Tongue (tissue), 3 donors: ENCODE measurements at places on chromosomes 5 and 9. TPM values are rescaled to one million over a fixed set of nuclear protein-coding genes. Genes with fewer than 3 reads are reported as not detected.
A peak's percentile ranks its signal among the peaks of the same experiment; 100 is the strongest.

The C1QTNF2 gene
- 27.8 TPM for total RNA-seq

The PCDHB8 gene
- total RNA-seq: 2.3 TPM

The GDNF gene
- 4.0 TPM for total RNA-seq

The ANKRD20A1 gene
- not detected for total RNA-seq

The SOX30 gene
- 0.10 TPM for total RNA-seq

The KIF4B gene
- total RNA-seq: 0.10 TPM

- DNase-seq: peak; percentile 9
Measured at GRCh38 chr5:101532430-101532829, 629.3 kb upstream of the ST8SIA4 start.

DNA sequence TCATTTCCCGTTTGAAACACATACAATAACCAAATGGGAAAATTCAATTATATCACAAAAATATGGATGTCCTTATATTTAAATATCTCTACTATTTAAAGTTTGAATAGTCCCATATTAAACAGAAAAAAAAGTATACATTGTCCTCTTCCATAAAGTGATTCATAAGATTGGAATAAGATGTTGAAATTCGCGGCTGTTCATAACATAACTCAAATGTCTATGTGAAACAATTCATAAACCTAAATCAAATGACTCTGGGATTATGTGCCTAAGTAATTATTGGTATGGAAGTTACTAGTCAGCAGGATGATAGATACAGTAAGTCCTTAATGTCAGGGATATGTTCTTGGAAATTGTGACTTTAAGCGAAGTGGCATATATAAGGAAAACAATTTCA, 3.9 kb upstream of the EFNA5 start:
- no peak for DNase-seq

GRCh38 chr9:101018467-101018866, 10.1 kb upstream of the PLPPR1 start:
- DNase-seq: peak; percentile 92

GRCh38 chr9:129221233-129221632, 43.2 kb upstream of the IER5L start:
- DNase-seq: no peak

- DNase-seq: peak; percentile 78
Measured at GRCh38 chr9:121686930-121687541, 35.6 kb downstream of the DAB2IP start.

DNA sequence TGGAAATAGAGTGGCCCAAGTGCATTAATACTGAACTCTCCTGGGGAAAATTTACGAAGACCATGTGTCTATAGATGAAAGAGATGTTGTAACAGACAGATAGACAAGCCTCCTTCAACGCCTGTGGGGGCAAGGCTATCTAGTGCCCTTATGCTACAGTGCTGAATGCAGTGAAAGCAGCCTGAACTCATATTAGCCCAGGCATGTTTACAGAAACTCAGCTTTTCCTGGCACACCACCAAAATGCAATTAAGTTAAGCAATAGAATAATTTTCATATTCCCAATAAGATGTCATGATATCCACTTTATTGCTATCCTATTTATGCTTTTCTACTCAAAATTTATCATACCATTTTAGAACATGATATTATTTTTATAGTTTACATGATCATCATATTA, 277.0 kb downstream of the DIRAS2 start:
- DNase-seq: peak; percentile 5

DNA sequence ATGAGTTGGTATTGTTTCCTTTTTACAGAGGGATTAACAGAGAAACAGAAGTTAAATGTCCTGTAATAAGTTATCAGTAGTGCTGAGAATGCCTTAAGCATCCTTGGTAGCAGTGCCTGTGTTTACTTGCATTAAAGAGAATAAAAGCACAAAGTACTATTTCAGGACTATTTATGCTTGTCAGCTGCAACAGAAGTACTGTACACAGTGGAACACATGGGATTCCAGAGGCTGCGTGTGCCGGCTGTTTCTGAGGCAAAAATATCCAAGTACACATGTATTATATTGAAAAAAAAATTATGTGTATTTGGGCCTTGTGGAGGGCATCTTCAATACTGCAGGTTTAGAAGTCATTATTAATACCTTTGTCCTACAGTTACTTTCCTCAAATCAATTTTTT, 58.2 kb upstream of the ACTBL2 start:
- DNase-seq: no peak

DNA sequence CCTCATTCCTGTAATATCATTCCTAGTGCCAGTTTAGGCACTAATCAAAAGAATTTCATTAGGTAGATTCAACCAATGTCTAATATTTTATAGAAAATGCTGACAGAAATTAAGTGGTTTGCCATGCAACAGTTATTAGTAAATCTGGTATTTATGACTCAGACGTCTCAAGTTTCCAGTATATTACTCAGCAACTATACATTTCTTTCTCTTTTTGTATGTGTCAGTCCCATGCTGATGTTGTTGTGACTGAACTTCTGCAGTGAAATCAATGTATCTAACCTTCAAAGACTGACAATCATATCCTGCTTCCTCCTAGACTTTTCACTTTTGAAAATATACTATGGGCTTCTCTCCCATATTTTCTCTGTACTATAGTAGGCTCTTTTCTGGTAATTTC, 822.5 kb downstream of the NR2F1-AS1 start:
- DNase-seq: no peak

GRCh38 chr5:145965804-145966203, 29.4 kb downstream of the SH3RF2 start:
- no peak for DNase-seq

DNA sequence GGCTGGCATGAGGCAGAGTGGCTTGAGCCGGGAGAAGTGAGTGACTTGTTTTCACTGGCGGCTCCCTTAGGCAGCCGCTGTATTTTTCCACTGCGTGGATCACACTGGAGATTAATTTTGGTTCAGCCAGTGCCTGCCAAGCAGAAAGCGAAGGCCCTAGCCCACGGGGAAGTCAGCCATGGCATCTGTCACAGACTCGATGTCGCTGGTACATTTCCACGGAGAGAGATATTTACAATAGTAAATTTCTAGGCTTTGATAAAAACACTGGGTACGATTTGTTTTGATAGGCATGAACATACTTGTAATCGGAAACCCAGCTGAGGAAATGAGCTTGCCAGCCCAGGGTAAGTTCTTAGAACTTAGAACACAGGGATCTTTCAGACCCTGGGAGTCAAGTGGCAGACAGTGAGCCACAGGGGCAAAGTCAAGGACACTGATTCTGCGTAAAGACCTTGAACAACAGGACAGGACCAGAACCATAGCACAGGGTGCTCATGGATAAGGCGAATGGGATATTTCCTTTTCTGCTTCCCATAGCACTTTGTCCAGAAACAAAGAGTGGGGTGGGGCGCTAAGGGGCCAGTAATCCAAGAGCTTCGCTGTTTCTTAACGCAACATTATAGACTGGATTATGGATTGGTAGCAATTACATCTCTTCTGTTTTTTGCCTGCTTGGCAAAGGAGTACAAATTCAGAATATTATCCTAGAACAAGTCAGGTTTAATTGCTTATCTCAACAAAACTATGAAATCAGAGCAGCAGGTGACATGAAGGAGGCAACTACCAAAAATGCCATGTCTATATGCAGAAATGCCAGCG, 4.5 kb downstream of the DUSP1 start:
- DNase-seq: peak; percentile 88

- DNase-seq: no peak
Measured at GRCh38 chr5:171614511-171614910, 171.1 kb upstream of the SMIM23 start.

DNA sequence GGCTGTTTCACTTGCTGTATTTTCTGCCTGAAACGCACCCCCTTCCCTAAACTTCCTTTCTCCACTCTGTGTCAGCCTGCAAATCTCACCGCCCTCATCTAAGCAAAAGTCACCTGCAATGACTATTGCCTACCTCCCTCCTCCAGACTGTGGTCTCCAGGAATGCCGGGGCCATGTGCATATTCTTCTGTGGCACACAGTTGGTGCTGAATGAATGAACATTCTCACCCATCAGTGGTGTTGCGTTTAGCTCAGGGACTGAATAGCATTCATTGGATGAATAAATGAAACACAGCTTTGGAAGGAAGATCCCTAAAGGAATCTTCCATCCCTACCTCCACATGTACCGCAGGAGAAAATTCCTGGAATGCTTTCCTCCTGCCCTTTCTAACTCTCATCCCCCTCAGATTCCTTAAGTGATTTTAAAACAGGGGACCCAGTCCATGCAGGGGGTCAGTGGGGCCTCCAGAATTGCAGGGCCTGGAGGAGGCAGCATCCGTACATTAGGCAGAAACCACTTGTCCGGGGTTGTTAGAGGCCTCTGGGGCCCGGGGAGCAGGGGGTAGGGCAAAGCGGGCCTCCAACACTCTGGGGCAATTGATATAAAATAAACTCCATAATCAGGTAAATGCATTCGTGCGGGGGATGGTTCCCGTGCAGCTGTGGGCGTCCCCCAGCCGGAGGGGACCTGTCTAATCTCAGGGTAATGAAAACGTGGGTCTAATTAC, 28.3 kb upstream of the PTGS1 start:
- no peak for DNase-seq

DNA sequence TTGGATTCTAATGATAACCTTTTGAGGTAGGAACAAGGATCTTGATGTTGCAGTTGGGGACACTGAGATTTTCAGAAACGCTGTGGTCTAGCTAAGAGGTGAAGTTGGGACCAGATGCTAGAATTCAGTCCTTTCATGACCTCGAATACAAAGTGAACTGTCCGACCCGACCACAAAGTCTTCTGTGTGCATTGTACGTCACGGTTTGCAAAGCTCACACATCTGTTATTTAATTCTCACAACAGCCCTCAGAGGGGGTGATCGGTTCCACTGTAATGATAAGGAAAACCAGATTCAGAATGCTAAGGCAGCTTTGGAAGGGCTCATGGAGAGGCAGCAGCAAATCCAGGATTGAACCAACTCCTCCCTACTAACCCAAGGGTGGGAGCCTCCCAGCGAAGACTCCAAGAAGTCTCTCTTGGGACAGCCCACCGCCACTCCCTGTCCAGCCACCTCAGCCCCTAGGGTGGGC, 16.6 kb upstream of the KIF12 start:
- DNase-seq: peak; percentile 48

GRCh38 chr5:6480133-6481051, 31.7 kb downstream of the UBE2QL1 start:
- DNase-seq: no peak

DNA sequence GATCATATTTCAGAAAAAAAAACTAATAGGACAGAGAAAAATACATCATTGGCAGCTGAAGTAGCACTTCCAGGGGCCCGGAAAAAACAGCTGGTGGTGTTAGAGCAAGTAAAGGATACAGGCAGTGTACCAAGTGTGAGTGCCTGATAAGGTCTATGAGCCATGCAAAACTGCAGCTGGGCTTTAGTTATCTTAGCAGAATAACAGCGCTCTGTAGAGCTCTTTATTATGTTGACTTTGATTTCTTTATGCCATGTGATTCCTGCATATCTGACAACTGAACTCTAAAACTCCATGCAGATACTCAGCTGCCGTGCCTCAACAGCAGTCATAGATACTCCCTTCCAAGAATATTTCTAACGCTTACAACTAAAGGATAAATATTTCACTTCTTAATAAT, 119.5 kb downstream of the CAAP1 start:
- DNase-seq: no peak

DNA sequence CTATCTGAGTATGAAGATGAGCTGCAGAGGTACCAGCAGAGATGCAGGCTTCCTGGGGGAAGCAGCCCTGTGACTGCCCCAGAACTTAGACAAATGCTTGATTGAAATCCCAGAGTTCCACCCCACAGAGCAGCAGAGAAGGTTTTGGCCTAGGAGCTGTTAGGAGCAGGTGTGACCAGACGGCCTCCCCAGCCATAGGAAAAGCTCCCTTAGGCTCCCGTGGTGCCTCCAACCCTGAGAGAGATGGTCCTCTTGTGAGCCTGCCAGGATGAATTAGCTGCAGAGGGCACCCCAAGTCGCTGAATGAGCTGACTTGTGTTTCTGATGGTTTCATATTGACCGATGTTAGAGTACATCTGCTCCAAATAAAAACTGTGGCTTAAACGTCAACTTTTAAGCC, 22.1 kb downstream of the NTRK2 start:
- DNase-seq: no peak

- peak; percentile 65 for DNase-seq
Measured at GRCh38 chr5:98776066-98776705, 2.7 kb downstream of the RGMB start.

DNA sequence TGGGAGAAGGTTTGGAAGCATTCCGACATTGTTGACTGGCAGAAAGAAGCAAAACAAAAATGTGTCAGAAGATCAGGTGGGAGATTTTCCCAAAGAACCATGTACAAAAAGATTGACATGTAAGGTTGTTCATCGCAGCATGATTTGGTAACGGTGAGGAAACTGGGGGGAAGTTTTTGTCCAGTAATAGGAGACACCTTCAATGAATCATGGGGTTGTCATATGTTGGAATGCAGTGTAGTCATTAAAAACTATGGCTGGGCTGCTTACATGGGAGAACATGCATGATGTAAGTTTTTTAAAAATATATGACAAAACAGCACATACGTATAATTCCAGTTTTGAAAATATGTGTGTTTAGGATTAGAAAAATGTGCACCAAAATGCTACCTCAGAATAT, 50.5 kb downstream of the HSD17B3 start:
- DNase-seq: no peak

DNA sequence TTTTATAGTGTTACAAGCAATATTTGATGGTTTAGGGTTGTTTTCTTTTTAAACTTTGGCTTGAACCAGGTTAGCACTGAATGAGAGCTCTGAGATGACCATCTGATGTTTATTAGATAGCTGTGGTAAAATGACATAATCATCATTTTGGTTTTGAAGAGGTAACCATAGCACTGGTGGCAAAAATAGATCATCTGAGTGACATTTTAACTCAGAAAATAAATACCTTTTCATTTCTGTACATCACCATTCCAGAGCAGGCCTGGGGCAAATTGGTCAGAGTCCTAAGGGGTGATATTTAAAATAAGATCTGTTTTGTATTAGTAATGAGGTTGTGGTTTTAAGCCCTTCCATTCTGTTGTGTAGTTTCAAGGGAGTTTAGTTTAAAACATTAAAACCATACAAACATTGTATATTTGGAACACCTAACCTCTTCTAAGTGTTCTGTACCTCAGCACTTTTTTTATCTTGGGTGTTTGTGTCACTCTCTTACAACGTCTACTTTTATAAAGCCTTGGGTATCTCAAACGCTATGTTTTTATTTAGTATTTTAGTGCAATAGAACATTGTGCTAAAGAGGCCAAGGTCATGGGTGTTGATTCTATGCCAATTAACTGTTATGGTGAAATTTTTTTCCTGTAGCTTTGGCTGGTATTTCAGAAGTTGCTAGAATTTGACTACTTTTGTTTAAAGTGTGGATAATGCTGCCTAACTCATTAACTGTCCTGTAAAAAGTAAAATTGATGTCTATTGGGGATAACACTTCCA, 166.1 kb downstream of the CD180 start:
- no peak for DNase-seq

- no peak for DNase-seq
Measured at GRCh38 chr5:68919988-68920490, 173.8 kb upstream of the SLC30A5 start.

- no peak for DNase-seq
Measured at GRCh38 chr9:104090578-104090977, 3.5 kb upstream of the SMC2 start.

- DNase-seq: no peak
Measured at GRCh38 chr5:77360381-77360780, 131.7 kb downstream of the WDR41 start.
